ENCODE measurements at places on chromosomes 3 and 15. TPM values are rescaled to one million over a fixed set of nuclear protein-coding genes. Genes with fewer than 3 reads are reported as not detected.

DNA sequence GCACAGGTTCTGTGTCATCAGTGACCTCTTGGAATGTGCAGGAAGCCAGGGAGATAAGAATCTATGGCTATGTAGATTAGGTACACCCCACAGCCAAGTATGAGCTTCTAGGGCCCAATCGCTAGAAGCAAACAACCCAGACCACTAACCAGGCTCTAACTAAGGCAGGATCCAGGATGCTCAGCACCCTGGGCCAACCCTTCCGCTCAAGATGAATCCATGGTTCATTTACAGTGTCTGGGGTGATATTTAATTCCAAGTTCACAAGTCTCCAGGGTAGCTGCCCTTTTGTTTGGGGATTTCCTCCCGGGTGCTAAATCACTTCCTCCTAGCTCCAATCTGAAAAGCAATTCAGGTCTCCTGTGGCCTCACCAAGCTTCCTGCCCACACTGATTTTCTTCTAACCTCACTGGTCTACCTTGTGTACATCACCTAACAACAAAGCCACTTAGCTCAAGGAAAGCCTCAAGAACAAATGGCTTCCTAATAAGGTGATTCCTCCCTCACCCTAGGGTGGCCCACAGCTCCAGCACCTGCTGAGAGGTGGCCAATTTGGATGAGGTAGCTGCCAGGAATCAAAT lies 2.4 kb downstream of the EHD4 start:
- DNase-seq, result no peak

Gene B3GNT5
- 25.3 TPM for total RNA-seq

Gene ALDH1A2
- 1.7 TPM for total RNA-seq

DNA sequence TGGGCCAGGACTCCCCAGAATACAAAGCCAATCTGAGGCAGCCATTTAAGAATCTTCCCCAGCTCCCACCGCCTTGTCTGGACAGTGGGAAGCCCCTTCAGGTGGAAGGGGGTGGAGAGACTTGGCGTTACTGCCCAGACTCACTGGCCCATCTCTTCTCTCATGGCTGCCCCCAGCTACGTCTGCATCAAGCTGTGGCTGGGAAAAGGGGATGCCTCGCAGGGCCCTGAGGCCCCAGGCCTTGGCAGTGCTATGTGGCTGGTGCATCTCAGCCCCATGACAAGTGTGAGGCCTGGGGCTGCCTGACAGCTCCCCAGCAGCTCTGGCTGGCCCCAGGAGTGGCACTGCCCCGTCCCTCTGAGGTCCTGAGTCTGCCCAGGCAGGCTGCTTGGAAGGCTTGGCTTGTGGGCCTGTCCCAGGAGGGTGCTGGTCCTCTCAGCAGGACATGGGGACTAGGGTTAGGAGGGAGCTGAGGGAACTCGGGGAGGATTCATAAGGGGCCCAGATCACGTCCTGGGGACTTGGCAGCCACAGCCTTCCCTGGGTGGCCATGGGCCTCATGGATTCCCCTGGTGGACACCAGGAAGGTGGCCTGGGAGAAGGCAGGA lies 20.2 kb upstream of the SLC41A3 start:
- no peak for DNase-seq

DNA sequence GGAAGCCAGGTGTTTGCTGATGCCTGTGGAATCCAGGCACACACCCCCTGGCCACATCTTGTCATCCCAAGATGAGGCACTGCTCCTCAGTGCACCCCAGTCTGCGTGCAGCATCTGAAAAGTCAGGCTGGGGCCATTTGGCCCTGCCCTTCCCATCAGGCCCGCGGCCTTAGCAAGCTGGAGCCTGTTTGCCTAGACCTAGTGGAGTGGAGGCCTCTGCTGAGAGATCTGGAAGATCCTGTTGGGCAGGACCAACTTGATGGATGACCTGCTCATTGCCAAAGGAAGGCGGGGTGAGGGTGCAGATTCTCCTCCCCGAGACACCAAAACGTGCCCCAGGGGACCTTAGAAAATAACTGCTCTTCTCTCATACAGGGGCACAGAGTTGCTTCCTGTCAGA lies 220.2 kb downstream of the SHQ1 start:
- DNase-seq, result no peak

Gene CYP8B1
- 0.12 TPM for total RNA-seq

DNA sequence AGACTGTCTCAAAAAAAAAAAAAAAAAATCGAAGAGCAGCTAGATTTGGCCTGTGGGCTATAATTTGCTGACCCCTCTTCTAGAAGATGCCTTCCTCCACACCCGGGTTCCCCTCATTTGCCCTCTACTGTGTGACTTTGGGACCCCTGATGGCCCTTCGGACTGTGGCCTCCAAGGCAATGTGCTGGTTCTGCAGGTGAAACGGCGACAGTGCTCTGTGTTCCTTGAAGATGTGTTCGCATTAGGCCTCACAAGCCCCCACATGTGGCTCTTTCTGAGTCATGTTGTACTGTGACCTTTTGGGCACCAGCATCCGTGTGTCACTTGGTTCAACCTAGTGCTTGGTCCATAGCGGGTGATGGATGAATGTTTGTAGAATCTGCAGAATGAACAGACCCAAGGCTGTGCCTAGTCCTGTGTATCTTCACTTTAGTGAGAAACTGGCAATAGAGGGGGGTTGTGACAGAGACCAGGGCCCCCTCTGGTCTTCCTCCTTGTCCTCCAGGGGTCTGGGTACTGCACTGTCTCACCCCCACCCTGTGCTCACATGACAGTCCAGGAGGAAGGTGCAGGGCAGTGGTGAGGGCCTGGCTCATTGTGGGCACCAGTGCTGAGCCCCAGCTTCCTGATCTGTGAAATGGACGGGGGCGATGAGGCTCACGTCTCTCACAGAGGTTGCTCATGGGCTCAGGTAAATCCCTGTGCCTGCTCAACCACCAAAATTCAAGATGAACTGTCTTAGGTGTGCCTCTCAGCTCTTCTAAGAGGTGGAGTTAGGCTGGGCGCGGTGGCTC lies 22.7 kb downstream of the GOLGA6L2 start:
- DNase-seq, result no peak

DNA sequence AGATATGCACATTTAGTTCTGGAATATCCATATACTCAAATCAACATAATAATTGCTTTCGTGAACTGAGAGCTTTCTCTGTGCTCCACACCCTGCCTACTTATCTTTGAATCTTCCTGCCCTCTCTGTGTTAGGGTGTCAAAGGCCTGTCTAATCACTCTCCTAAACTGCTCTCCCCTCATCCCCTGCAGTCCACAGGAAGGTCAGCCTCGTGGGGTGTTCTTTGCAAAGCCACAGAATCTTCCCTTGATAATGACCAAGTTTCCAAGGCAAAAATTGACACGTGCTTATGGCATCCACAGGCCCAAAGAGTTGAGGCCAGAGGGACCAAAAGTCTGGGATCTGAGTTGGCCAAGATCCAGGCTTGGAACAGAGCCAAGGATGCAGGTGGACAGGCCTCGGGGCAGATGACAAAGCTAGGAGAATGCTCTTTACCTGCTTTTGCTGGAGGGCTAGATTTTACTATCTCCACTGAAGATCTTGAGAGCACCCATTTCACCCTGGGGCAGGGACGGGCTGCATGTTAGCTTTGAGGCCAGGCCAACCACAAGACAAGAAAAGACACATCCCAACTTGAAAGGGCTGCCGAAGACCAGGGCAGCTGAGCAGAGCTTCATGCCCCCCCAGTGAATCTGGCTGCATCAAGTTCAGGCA lies 20.4 kb downstream of the BHLHE40 start:
- DNase-seq, result no peak

GRCh38 chr3:131393051-131393450 lies 11.5 kb downstream of the NUDT16 start:
- no peak for DNase-seq

DNA sequence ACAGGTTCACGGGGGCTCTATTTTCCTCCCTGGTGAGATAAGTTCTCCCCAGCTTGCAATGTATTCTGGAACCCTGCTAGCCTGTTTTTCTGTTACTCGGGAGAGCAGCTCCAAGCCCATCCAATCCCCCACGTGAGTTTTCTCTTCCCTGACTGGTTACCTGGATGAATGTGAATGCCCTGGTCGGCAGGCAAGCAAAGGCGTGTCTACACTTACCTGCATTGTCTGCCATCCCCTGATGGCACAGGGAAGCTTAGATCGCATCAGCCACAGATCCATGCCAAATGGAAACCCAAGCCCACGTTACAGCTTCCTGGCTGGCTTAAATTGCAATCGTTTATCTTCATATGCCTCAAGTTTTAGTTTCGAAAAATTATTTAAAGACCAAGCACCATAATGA lies 149.9 kb downstream of the FOXP1 start:
- no peak for DNase-seq

Gene LRRC28
- 21.4 TPM for total RNA-seq

GRCh38 chr3:67389176-67389575 lies 265.2 kb downstream of the SUCLG2 start:
- DNase-seq, result no peak

Gene MRAS
- total RNA-seq, result 13.5 TPM

DNA sequence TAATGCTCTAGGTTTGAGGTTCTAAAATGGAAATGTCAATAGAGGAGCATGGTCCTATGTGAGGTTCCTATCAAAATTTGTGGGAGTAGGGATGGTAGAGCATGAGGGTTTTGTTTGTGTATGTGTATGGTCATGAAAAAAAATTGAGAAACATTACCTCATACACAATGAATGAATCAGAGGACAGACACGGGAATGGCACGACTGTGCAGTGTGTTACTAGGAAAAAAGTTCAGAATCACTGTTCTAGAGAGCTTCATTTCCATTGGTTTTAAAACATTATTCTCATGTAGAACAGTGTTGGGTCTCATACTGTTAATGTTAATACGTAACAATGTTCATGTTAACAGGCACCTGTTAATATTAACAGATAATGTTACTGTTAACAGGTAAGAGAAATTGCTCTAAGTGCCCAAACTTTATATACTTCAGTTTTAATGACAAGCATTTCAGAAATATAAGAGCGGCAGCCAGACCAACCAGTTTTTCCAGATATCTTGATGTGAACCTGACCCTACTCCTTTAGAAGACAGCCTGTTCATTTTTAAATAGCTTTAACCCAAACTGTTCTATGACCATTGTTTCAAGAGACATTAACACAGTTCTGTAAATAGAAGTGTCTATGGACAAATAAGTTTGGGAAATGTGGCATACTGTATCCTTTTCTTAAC lies 48.0 kb downstream of the SLC15A2 start:
- DNase-seq, result no peak

Gene HIGD1A
- 71.2 TPM for total RNA-seq

DNA sequence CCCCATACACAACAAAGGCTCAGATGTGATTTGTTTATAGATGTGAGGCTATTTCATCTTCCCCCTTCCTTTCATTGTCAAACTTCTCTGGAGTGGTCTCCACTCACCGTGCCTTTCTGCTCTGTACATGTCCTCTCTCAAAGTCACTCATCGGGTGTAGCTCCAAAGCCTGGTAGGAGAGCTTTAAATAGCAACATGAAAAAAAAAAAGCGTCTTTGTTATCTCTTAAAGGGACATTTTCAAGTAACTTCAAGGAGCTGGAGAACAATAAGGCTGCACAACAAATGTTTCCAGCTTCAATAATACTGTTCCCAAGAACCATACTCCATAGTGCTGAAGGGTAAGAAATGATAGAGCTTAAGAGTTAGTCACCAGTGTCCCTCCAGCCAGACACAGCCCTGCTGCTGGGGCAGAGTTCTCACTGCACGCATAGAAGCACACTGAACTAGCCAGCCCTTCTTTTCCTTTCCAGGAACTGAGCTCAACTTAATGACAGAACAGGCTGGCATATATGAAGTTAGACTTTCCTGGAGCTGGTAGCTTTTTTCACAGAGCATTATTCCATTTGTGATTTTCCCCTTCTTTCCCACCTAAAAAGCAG lies 8.1 kb downstream of the FBXO40 start:
- DNase-seq, result no peak

GRCh38 chr3:96877510-96877909 lies 63.1 kb downstream of the EPHA6 start:
- DNase-seq, result no peak

Gene ZNF501
- 0.12 TPM for total RNA-seq

Gene CLDN11
- 0.22 TPM for total RNA-seq

Gene TTBK2
- 10.6 TPM for total RNA-seq

DNA sequence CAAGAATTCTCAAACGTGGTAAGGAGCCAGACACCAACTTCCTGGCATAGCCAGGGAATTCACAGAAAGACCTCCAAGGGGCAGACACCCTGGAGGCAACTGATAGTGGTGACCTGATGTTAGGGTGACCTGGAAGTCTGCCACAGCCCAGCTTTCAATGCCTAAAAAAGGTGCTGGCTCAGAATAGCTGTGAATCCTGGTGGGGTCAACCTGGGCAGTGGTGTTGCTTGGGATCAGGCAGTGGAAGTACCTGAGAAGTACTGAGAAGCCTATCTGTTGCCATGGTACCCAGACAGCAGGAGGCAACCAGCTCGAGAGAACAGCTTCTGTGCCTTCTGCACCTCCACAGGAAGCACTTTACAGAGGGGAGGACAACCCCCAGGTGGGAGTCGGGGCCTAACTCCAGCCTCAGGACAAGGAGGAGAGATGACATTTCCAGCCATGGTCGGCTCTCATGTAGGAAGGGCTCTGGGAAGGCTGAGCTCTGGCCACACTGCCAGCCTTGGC lies 55.4 kb upstream of the LARS2 start:
- no peak for DNase-seq

Gene MAGEF1
- 44.1 TPM for total RNA-seq
